ENCODE measurements at places on chromosomes 16 and 17.

DNA sequence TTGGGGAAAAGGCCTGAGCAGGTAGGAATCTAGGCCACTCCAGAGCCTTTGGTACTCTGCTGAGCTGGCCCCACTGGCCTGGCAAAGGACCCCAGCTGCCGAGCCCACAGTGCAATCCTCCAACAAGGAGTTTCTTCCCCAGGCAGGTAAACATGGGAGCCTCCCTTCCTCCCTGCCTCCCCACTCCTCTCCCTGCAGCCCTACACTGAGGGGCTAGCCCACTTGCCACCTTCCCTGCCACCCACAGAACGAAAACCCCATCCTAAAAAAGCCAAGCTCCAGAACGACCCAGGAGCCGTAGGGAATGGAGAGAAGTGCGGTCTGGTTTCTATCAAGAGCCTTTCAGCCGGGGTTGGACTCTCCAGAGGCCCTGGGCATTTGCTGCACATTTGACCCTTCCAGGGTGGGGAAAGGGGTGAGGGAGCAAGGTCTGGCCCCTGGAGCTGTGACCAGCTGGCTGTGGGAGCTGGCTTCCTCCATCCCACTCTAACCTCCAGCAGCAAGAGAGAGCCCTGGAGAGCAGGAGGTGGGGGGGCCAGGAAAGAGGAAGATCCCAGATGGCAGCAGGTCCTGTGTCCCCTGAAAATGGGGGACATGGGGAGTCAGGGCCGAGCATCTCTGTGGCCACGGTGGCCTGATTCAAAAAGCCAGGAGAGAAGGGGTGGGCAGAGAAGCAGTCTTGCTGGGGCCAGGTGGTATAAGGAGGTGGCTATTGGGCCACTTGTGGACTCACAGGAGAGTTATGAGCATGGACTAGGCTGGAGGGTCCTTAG lies 1.3 kb downstream of the HID1 start:
- no peak for DNase-seq

DNA sequence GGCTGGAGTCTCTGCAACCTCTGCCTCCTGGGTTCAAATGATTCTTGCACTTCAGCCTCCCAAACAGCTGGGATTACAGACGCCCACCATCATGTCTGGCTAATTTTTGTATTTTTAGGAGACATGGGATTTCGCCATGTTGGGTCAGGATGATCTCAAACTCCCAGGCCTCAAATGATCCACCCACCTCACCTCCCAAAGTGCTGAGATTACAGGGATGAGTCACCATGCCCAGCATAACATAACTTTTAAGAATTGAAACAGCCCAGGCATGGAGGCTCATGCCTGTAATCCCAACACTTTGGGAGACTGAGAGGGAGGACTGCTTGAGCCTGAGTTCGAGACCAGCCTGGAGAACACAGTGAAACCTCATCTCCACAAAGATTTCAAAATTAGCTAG lies 2.5 kb downstream of the RSL1D1 start:
- no peak for DNase-seq

- DNase-seq = no peak
Measured at GRCh38 chr16:84044118-84044488, 1.5 kb upstream of the SLC38A8 start.

DNA sequence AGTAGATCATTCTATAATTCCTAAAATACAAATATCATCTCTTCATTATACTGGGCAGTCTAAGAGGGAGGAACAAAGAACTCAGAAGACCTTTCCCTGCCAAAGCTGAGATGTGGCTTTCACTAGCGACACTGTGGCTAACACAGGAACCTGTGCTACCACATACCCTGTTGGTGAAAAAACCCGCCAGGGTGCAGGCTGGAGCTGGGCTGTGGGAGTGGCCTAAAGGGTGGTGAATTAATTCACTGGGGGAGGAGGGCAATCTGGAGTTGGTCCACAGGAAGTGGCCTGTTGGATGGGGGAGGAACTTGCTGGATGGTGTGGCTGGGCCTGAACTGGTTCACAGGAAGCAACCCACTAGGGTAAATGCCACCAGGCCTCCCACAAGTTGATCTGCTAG lies 7.4 kb downstream of the ZNF594 start:
- DNase-seq = peak; percentile 17

DNA sequence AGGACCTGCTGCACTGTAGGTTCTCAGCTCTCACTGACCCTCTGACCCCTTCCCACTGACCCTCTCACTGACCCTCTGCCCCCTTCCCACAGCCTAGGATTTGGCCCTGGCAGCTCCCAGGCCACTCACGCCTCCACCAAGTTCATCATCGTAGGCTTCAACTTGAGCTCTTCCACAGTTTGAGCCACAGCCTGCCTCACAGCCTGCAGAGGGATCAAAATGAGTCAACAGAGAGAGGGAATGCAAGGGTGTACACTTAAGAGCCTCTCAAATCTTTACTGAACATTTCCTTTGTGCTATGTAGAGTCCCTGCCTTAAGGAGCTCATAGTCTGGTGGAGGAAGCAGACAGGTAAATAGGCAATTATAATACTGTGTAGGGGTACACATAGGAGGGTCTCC lies 12.1 kb downstream of the HEATR9 start:
- no peak for DNase-seq

GRCh38 chr16:52993179-52993578 lies 59.5 kb downstream of the CHD9NB start:
- DNase-seq = no peak

DNA sequence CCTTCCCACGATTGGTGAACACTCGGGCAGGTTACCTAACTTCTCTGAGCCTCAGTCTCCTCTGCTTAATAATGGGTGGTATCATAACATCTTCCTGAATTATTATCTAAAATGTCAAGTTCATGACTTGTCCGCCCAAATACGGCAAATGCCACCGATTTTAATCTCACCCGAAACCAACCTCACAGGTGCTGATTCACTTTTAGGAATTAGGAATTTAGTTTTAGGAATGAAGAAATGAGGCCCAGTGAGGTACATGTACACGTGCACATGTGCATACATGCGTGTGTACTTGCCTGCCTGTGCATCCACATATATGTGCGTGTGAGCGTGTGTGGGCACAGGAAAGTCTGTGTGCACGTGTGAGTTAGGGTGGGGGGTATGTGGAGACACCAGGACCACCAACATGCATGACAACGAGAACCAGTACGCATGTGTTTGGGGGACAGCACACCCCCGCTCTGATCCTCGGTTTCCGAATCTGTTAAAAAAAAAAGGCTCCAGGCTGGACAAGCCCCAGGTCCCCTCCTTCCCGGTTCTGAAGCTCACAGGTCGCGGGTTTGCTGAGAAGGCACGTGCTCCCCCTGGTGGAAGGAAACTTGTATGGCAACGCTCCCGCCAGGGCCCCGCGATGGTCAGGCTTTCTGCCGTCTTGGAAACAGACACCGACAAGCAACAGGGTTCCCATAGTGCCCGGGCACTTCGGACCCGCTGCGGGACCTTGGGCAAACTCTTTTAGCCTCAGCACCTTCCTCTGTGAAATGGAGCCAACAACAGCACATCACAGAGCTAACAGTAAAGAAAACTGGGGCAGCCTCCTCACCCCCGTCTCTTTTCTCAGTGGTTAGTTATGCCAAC lies 219.2 kb downstream of the RBFOX3 start:
- peak; percentile 61 for DNase-seq

DNA sequence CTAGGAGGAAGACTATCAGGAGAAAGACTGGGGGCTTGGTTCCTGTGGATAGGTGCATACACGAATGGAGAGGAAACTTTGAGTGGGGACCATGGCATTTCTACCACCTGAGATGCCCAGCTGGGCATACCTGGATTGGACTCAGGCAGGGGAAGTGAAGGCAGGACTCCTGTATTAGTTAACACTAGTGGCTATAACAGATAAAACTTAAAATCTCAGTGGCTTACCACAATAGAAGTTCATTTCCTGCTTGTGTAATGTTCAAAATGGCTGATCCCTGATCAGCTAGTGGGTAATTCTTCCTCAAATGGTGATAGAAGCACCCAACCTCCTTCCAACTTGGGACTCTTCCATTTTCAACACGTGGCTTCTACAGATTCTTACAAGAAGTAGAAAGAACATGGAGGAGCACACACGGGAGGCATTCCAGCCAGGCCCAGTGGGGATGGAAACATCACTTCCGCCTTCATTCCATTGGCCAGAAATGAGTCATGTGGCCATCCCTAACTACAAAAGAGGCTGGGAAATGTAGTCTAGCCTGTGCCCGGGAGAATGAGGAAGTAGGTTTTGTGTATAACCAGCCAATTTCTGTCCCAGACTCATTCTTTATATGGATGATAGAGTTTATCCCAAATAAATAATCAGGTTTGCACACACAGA lies 112.1 kb downstream of the UTP18 start:
- DNase-seq = no peak

- no peak for DNase-seq
Measured at GRCh38 chr17:50594128-50594823, 33.8 kb downstream of the CACNA1G start.

DNA sequence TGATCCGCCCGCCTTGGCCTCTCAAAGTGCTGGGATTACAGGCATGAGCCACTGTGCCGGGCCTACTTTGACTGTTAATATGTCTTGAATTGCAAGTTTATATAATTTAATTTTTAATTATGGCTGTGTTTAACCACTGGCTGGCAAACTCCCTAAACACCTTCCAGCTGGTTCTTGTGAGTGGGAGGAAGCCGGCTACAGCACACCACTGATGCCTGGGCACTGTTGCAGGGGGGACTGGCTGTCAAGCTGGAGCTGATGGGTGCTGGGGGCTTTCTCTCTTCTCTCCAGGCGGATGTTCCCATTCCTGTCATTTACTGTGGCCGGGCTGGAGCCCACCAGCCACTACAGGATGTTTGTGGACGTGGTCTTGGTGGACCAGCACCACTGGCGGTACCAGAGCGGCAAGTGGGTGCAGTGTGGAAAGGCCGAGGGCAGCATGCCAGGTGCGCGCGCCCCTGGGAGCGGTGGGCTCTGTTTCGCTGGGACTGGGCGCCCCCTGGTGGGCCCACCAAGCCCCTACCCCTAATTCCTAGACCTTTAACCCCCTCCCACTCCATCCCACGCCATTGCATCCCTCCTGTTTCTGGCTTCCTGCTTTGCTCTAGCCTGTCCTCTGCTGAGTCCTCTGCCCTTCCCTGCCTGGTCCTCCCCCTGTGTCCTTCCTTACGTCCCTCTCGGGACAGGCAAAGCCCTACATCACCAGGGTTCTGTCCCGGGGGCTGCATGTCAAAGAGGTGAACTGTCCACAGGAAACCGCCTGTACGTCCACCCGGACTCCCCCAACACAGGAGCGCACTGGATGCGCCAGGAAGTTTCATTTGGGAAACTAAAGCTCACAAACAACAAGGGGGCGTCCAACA lies 9.5 kb downstream of the TBX21 start:
- peak; percentile 55 for DNase-seq

DNA sequence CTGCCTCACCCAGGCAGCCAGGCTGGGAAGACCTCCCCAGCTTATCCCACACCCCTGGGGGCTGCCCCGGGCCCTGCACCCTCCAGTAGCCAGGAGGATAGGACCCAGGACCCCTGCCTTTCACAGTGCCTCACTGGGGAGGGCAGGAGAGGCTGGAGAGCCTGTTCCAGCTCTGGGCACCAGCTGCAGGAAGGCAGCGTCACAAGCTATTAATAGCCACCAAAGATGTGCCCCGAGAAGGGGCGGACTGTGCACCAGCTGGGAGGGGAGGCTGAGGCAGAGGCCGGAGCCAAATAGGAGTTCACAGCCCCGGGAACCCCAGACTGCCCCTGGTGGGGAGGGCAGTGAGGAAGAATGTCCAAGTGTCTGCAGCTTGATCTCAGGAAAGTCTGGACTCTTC lies 8.8 kb downstream of the SBK1 start:
- DNase-seq = no peak

- no peak for DNase-seq
Measured at GRCh38 chr16:71727551-71728324, 3.2 kb upstream of the PHLPP2 start.

DNA sequence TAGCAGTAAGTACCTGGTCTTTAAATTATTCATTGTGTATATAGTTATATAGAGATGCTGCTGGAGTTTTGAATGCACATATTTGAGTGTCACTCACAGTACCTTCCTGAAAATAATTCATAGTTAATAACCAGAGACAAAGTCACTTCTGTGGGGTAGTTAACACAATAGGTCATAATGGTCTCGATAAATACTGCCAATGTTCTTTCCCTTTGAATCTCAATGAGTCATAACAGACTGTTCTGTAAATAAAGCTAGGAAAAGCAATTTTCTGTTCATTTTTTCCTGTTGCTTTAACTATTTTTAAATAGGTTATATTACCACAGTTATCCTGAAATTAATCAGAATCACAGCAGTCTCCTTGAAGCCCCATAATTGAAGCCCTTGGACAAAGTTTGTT lies 87.2 kb downstream of the MAP2K4 start:
- DNase-seq = no peak

DNA sequence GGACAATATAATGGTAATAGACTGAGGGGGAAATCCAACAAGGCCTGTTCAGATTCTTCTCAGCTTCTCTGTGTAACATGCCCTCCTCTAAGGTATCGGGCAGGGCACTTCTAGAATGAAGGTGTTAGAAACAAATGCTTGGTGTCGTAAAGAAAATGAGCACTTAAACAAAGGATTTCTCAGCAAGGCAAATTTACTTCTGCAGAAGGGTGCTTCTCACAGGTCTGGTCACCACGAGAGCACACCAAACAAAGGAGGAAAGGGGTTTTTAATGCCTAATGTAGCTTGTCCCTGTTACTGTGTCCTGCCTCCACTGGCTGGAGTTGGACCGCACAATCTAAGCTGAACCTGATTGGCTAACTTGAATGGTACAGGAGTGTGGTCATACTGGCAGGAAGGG lies 642.6 kb upstream of the CDH8 start:
- no peak for DNase-seq

- peak; percentile 75 for DNase-seq
Measured at GRCh38 chr17:76623271-76624146, 20.0 kb downstream of the ST6GALNAC1 start.

DNA sequence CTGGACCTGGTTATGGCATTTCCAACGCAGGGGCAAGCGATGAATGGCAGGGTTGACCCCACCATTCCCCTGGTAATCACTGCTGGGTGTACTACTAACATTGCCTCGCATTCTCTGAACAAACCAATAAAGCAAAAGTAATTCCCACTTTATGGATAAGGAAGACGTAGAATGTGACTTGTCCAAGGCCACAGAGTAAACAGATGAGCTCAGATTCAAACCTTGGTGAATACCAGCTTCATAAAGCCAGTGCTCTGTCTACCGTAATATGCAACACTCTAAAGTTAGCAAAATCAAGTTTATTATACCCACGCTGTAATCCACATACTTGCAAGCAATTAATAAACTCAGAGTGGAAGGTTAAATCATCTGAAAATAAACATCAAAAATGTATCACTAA lies 59.6 kb downstream of the ANKFY1 start:
- DNase-seq = no peak

GRCh38 chr16:66614161-66614802 lies 9.8 kb downstream of the CMTM3 start:
- no peak for DNase-seq

DNA sequence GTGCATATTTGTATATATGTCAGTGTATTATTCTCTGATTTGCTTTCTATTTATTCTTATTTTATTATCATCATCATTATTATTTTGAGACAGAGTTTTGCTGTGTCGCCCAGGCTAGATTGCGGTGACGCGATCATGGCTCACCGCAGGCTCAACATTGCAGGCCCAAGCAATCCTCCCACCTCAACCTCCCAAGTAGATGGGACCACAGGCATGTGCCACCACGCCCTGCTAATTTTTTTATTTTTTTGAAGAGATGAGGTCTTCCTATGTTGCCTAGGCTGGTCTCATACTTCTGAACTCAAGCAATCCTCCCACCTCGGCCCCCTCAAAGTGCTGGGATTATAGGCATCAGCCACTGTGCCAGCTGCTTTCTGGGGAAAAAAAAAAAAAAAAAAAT lies 8.4 kb upstream of the ARHGAP17 start:
- no peak for DNase-seq

GRCh38 chr16:23092072-23092800 lies 57.0 kb downstream of the USP31 start:
- DNase-seq = no peak

Measured in activated gamma-delta T cell treated with Interleukin-2 at 50 U/mL for 16 hours (primary cell).